Panc1 (cell line): ENCODE measurements at places on chromosomes 7 and 10.

- DNase-seq: no peak
These were observed 16.9 kb downstream of the VENTX start for GRCh38 chr10:133254421-133255120.

- DNase-seq: no peak
These were observed 188.1 kb upstream of the TMEM72 start for GRCh38 chr10:44723082-44723481.

- no peak for DNase-seq
These were observed 494.0 kb downstream of the TNS3 start for GRCh38 chr7:47087866-47088265.

- no peak for DNase-seq
These were observed 49.4 kb upstream of the SUN1 start for GRCh38 chr7:782718-783449.

DNA sequence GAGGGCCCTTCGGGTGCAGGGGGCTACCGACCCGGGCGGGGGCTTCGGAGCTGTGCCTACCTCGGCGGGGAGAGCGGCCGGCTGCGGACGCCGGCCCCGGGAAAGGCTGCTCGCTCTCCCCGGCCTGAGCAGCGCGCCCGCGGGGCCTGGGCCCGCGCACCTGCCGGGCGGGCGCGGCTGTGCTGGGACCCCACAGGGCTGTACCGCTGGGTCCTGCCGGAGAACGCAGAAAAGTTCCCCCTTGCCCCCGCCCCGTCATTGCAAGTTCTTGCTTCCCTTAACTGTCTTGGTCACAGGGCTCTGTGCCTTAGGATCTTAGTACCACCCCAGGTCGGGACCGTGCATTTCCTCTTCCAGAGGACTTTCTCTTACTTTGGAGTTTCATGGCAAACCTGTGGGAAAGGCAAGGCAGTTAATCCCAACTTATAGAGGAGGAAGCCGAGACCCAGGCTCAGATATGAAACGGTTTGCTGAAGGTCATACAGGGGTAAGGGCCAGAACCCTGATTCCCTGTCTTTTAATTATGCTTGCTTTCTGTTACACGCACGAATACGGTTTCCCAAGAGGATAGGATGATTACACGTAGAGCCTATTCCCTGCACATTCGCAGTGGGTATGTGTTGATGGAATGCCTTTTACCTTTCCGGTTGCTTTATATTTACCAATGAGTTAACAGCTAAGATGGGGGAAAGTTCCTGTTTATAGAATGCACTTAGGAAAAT, 652 bp downstream of the PCGF5 start:
- DNase-seq: no peak

DNA sequence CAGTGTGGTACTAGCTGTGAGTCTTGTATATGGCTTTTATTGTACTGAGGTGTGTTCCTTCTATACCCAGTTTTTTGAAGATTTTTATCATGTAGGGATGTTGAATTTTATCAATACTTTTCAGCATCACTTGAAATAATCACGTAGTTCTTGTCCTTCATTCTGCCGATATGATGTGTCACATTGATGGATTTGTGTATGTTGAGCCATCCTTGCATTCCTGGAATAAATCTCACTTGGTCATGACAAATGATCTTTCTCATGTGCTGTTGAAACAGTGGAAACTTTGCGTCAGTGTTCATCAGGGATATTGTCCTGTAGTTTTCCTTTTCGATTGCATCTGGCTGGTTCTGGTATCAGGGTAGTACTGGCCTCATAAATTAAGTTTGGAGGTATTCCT, 7.1 kb upstream of the PRKAR1B start:
- DNase-seq: no peak

DNA sequence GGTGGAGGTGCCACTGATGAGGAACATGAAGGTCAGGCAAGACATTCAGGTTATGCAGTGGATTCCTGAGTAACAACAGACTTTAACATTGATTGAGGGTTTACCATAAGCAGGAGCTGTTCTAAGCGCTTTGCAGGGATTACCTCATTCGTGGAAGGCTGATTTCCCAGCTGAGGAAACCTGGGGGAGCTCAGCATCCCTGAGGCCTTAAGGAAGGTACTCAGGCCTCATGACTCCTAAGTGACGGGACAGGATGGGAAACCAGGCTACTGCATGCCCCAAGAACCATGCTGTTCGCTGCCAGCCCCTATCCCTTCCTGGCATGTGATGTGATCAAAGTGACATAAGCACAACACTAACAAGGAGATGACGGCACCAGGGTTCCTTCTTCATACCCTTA, 143.6 kb upstream of the NFE2L3 start:
- DNase-seq: no peak

GRCh38 chr7:35254496-35255442, 869 bp upstream of the TBX20 start:
- DNase-seq: no peak

GRCh38 chr10:1175956-1176565, 119.9 kb downstream of the WDR37 start:
- no peak for DNase-seq

DNA sequence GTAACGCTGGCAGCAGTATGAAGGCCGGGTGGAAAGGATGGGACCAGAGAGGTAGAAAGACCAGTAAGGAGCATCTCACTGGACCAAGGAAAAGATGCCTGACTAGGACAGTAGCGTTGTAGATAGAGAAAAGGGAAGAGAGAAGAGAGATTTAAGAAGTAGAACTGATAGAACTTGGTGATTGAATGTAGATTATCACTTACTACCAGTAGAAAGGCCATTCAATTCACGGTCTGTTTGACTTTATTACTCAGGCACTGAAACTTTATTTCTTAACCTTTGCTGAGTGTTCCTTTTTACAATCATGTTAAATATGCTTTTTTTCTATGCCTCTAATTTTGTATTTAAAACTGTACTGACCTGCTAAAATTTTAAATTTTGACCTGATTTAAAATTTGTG, 12.2 kb downstream of the MCU start:
- no peak for DNase-seq

- DNase-seq: no peak
These were observed 2.5 kb upstream of the PTPRN2 start for GRCh38 chr7:158590181-158590530.

DNA sequence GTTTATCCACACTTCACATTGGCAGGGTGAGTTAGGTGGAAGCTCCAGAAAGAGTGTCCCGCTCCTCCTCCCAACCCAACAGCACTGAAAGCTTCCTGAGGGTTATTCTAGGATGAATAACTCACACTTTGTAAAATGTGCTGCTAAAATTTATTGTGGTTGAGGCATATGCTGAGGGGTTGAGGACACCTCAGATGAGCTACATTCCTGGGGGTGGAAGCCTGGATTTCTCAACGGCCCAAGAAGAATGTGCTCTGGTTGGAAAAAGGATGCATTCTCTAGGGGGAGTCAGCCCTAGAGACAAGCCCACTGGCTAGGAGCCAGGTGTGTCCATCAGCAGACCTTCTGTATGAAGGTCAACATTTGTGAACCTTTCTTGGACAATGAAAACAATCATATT, 91.5 kb upstream of the PDE1C start:
- no peak for DNase-seq

DNA sequence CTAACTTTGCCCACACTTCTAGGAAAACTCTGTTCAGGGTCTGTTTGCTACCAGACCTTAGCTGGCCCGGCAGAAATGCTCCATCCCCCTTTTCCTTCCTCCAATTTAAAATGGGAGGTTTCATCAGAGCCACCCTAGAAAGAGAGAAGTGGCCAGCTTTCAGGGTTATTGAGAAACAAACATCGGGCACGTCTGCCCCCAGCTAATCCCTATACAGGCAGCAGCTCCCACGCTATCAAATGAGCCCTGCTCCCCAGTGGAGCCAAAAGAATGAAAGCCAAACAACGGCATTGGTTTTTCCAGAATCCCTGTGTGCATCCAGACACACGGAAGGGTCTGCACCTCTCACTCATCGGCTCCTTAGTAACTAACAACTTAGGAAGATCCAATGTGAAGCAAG, 132.5 kb downstream of the GRID1 start:
- DNase-seq: no peak

DNA sequence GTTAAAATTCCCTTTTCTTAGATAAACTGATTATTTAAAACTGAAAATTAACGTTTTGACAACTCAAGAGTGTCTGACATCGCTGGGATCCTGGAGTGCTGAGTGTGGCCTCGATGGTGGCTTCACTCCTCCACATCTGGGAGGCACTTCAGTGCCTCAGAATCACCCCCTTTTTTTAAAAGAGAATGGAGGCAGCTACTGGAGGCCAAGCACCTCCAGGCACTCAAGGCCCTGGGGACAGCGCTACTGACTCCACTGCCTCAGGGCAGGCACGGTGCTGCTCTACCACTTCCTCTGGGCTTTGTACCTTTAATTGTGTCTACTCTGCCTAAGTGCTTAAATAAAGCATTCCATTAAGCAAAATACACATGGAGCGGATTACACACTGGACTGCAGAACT, 27.2 kb upstream of the NCAPG2 start:
- no peak for DNase-seq

- no peak for DNase-seq
These were observed 36.2 kb upstream of the CCDC7 start for GRCh38 chr10:32409741-32410140.

DNA sequence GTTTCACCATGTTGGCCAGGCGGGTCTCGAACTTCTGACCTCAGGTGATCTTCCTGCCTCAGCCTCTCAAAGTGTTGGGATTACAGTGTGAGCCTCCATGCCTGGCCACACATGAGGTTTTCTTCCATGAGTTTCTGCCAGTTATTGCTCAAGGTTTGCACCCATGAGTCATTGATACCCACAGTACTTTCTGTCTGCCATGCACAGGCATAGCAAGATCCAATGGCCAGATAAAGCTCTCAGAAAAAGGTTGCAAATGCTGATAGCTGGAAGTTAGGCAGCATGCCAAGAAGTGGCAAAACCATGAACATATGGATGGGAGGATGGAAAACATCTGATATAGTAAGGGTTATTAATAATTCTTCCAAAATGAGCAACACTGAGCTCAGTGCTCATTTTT, 298.7 kb upstream of the NRG3 start:
- no peak for DNase-seq

GRCh38 chr7:131543298-131543697, 13.1 kb downstream of the PODXL start:
- DNase-seq: no peak

GRCh38 chr10:9035355-9035754, 980.9 kb downstream of the GATA3 start:
- no peak for DNase-seq

DNA sequence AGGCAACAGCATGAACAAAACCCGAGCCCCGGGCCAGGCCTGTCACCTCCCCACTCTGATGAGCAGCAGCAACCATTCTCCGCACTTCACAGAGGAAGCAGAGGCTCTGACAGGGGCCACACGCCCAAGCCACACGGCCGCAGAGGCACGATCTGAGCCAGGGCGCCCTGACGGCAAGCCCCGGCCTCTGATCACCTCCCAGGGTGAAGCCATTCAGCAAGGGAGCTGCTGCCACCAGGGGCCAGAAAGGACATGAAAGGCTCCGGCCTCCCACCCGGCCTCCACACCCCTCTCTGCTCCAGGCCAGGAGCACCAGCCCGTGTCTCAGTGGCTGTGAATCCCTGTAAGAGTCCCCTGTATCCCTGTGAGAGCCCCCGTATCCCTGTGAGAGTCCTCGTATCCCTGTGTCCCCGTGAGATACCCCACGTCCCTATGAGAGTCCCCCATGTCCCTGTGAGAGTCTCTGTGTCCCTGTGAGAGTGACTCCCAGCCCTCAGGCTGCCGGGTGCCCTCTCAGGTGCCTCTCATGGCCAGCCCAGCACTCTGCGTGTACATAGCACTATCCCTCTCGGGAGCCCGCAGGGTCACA, 187.8 kb downstream of the MAD1L1 start:
- DNase-seq: no peak

GRCh38 chr10:69261184-69261583, 17.1 kb upstream of the HK1 start:
- no peak for DNase-seq

DNA sequence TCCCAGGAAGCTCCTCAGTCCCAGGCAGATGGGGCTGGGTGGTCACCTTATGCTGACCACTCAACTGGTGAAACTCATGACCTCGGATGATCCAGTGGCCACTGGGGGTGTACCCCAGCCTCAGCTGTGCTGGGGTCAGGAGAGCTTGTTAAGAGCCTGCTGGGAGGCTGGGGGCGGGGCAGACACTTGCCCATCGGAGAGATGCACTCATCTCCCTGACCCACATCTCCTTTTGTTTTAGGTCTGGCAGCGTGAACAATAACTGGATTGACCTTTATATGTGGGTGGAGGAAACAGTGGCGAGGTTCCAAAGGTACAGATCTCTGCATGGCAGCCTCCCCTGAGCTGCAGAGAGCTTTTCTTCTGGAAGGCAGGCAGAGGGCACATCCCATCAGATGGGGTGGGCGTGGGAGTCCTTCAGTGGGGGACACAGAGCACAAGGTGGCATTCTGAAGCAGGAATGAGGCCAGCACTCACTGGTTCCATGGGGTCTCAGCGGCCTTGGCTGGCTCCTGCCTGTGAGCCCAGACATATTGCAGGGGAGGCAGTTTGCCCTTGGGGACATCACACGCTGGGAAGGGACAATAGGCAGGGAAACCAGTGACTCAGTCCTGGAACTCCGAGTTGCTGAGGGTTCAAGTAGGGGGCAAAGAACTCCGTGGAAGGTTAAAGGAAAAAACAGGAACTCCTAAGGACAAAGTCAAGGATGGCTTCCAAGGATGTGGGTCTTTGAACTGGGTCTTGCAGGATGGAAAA, 5.2 kb downstream of the ANTXRL start:
- DNase-seq: no peak

DNA sequence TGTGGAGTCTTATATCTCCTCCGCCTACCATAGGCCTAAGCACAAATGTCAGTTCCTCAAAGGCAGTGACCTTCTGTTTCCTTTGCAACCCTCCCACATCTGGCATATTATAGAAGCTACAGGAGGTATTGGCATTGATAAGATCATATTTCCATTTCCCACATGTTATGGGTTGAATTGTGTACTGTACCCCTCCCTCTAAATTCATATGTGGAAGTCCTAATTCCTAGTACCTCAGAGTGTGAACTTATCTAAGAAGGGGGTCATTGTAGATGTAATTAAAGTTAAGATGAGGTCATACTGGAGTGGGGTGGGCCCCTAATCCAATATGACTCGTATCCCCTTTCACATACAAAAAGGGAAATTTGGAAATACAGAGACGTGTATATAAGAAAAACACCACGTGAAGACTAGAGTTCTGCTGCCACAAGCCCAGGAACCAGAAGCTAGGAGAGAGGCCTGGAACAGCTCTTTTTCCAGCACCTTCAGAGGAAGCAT, 6.1 kb upstream of the LAMB4 start:
- no peak for DNase-seq

DNA sequence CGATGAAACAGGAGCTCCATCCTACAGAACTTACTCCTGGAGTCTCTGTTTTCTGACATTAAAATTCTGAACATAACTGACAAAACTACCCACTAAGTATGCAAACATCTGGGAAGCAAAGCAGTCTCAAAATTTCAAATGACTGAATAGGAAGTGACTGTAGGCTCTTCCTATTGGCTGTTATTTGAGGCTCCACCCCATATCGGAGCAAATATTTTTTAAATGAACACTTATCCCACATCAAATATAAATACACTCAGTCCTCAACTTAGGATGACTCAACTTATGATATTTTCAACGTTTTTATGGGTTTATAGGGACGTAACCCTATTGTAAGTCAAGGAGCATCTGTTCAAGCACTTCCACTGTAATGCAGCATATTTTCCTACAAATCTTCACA, 8.8 kb downstream of the HSPA12A start:
- DNase-seq: no peak

- no peak for DNase-seq
These were observed 27.2 kb downstream of the CDH23 start for GRCh38 chr10:71423901-71424300.
